HFFc6 (cell line): ENCODE measurements at places on chromosomes 1 and 21. TPM values are rescaled to one million over a fixed set of nuclear protein-coding genes. Genes with fewer than 3 reads are reported as not detected.

DNA sequence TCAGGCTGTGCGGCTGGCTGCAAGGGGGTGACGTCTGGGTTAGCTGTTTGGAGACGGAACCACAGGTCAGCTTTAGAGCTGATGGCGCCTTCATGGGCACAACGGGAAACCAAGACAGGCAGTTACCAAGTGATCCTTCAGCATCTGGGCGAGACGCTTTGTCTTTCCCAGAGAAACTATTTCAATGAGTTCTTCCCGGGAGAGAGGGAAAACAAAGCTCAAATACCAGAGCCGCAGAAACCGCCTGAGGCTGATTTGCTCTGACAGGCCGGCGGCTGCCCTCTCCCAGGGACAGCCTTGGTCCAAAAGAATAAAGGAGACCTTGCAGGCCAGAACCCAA lies 76.5 kb downstream of the CD58 start:
- no peak for DNase-seq

GRCh38 chr1:202585590-202585933 lies 124.7 kb downstream of the SYT2 start:
- no peak for DNase-seq

DNA sequence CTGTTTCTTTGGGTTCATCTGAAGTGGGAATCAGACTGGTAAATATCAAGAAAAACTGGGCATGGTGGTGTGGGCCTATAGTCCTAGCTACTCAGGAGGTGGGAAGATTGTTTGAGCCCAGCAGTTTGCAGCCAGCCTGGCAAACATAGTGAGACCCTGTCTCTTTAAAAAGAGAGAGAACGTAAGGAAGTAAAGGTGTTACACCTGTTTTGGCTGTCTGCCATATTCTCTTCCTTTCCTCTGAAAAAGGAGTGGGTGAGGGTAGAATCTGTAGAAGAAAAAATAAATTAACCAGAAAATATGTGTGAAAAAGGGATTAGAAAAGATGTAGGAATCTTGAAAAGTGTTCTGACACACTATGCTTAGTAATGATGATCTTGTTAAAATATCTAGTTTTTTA lies 20.0 kb downstream of the AHCYL1 start:
- DNase-seq, result no peak

- DNase-seq, result no peak
These were observed 5.7 kb downstream of the BCL2L15 start for GRCh38 chr1:113881661-113882060.

GRCh38 chr1:6703016-6703415 lies 1.4 kb upstream of the DNAJC11 start:
- no peak for DNase-seq

DNA sequence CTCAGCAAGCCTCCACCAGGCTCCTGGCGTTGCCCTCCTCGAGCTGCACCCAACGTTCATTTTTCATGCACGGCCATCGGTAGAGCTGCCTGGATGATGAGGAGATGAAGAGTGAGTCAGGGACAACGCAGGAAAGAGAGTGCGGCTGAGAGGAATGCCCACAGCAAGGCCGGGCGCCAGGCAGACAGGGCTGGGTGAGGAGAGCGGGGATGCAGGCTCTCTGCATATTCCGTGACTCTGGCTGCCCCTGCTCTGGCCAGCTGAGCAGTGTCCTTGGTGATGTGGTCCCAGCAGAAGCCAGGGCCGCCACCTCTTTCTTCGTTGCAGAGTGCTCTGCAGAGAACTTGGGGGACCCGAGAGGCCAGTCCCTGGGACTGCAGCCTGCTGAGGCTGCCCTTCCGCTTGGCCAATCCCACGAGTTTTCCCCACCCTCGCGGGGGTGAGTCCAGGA lies 10.8 kb downstream of the UMODL1 start:
- DNase-seq, result no peak

GRCh38 chr1:9181990-9182783 lies 52.4 kb upstream of the H6PD start:
- DNase-seq, result no peak

DNA sequence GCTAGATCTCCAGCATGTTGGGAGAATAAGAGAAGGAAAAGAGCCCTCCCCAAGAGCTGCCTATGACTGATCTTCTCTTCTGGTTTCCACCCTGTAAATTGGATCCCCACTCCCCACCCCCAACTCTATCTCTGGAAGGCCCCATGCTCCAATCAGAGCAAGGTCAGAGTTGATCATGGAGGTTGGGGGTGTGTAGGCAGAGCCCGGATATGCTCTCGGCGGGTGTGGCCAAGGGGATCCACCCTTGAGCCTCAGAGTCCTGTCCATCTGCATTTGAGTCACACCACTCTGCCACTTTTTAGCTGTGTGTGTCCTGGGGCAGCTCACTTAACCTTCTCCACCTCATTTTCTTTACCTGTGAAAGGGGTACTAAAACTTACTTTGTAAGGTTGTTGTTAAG lies 79.5 kb downstream of the NAV1 start:
- DNase-seq, result no peak

GRCh38 chr1:203327684-203328457 lies 22.6 kb downstream of the BTG2 start:
- DNase-seq, result no peak

GRCh38 chr1:101451888-101452287 lies 215.1 kb downstream of the S1PR1 start:
- DNase-seq, result no peak

- DNase-seq, result no peak
These were observed 47.8 kb downstream of the PTPN14 start for GRCh38 chr1:214503553-214503952.

DNA sequence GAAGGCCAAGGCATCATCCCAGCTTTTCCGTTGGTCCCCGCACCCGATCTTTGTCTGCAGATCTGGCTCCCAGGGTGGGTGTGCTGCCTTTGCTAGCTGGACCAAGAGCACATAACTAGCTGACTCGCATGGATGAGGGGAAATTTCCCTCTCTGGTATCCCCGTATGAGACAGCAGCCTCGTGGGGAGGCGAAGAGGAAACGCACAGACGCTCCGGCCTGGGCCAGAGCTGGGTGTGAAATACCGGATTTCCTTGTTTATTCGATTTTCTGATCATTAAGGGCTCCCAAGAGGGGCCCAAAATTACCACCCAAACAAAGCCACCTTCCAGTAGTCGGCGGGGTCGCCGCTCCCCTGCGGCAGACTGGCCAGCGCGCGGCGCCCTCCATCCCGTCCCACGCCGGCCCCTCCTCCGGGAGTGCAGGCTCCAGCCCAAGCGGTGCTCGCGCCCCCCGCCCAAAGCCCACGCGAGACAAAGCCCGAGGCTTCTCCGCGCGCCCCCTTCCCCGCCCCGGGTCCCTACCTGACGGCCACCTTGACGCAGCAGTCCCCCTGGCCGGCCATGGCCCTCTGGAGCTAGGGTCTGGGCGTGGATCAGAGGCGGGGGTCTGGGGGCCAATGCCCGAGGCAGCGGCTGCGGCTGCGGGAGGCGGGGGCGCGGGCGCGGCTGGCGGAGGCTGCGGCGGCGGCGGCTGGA lies 546 bp downstream of the KIF21B start:
- DNase-seq, result no peak

- no peak for DNase-seq
These were observed 80.4 kb upstream of the GNG4 start for GRCh38 chr1:235730007-235730406.

DNA sequence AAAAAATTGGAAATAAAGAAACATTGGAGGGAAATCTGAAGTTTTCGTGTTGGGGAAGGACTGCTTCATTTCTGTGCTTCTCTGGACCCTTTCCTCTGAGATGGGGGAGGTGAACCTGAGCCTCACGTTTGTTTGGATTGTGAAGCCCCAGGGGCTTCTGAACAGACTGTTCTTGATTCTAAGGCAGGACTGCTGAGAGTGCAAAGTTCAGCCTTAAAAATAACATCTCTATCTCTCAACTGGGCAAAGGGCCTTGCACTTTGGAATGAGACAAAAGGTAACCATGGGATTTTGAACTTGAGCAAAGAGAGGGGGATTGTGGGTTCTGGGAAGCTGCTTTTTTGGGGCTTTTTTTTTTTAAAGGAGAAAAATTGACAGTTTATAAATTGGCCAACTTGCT lies 45.0 kb downstream of the GPR88 start:
- no peak for DNase-seq

DNA sequence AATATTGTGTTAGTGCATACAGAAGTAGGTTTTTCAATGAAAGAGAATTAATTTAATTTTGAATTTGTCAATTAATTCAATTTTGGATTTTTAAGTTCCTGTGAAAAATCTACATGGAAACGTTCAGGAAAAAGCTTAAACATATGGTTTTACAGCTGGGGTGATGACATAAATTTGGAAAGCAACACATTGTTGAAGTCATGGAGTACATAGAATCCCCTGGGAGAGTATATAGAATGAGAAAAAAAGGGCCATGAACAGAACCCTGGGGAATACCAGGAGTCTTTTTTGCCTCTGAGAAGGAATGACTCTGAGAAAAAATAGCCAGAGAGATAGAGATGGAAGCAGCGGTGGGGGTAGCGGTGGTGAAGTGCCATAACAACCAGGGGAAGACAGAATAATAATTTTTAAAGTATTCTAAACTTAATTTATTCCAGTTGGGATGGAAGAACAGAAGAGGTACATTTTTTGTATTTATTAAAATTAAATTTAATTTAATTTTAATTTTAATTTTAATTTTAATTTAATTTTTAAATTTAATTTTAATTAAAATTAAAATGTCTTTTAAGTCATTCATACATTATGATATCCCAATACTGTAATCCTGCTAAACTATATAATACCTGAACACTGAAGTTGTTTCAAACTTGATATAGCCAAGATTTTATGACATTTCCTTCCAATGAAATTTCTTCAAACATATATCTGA lies 48.9 kb downstream of the NME7 start:
- no peak for DNase-seq

GRCh38 chr1:25246600-25247023 lies 642 bp downstream of the RSRP1 start:
- DNase-seq, result no peak

DNA sequence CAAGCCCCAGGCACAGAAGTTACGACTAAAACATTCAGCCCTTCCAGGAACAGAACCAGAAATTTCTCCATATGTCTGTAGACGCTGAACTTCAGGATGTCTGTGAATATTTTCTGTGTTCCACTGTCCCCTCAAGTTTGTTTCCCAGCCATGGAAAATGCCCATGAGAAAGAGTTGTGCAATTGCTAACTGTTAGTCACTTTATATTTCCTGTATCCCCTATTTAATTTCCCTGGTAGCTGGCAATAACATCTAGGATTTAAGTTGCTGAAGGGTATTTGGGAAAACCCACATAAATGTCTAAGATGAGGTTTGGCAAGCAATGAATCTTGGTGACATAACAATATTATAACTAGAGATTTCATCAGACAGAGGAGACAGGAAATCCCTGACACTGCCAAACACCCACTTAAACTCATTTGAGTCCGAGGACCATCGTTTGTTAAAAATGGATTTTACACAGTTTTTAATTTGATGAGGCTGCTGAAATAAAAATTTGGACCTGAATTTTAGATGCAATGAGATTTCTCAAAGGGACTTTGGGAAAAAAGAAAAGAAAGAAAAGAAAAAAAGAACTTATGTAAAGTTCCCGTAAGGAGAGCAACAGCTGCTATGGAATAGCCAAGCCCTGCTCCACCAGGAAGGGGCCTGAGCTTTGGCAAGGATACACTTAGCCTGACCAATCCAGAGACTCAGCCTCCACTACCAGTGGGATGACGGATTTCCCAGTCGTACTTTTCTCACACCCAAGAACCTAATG lies 21.8 kb upstream of the ERRFI1 start:
- peak; percentile 74 for DNase-seq

DNA sequence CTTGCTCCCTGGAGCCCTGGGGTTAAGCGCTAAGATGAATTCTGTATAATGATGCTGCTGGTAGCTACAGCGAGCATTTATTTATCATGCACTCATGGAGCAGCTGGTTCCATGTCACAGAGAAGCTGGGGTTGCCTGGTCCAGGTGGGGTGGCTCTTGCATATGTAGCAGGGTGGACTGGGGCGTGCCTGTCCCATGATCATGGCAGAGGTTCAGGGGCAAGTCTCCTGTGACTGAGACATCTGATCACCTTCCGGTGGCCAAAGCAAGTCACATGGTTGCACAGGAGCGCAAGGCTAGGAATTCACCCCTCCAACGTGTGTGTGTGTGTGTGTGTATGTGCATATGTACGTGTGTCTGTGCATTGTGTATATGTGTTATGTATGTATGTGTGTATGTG lies 15.6 kb upstream of the KCNAB2 start:
- DNase-seq, result no peak

- DNase-seq, result no peak
These were observed 104.6 kb upstream of the LBR start for GRCh38 chr1:225532240-225532944.

The CHAF1B gene
- 4.5 to 10.3 TPM (median 9.2 TPM) in 3 replicates for total RNA-seq

The TNN gene
- total RNA-seq, result not detected in 3 replicates

The ASTN1 gene
- total RNA-seq, result not detected in 2 replicates

The PALMD gene
- not detected in 2 replicates for total RNA-seq

The NKAIN1 gene
- not detected in 3 replicates for total RNA-seq

The PBXIP1 gene
- total RNA-seq, result 28.0 to 42.5 TPM (median 35.0 TPM) in 3 replicates

The BRDT gene
- total RNA-seq, result not detected in 3 replicates

The RUNX3 gene
- not detected in 2 replicates for total RNA-seq

The HMCN1 gene
- total RNA-seq, result 1.2 to 1.8 TPM (median 1.5 TPM) in 3 replicates

The EPHX1 gene
- 27.6 to 34.8 TPM (median 32.0 TPM) in 3 replicates for total RNA-seq

The SLC45A3 gene
- 1.5 to 2.4 TPM (median 1.8 TPM) in 3 replicates for total RNA-seq

The ATP8B2 gene
- 91.3 to 111 TPM (median 103 TPM) in 3 replicates for total RNA-seq
